ENCODE measurements at places on chromosomes 3 and 15.

DNA sequence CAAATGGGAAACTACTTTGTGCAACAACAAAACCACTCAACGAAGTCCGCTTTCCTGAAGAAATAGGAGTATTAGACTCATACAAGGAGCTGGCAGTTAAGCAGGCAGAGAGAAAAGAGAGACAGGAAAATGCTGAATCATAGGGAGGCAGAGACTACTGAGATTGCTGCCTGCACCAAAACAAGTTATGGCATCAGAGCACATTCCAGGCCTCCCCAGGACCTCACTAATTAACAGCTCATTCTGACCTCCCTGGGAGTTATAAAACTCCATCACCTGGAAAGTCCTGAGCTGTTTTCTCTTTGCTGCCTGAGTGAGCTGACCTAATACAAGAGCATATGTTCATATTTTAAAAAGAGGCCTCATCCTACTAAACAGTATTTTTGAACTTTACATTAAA, 741.0 kb downstream of the MCTP2 start:
- no peak for DNase-seq

- DNase-seq, result no peak
These were observed 498 bp downstream of the ZNF280D start for GRCh38 chr15:56732886-56733135.

DNA sequence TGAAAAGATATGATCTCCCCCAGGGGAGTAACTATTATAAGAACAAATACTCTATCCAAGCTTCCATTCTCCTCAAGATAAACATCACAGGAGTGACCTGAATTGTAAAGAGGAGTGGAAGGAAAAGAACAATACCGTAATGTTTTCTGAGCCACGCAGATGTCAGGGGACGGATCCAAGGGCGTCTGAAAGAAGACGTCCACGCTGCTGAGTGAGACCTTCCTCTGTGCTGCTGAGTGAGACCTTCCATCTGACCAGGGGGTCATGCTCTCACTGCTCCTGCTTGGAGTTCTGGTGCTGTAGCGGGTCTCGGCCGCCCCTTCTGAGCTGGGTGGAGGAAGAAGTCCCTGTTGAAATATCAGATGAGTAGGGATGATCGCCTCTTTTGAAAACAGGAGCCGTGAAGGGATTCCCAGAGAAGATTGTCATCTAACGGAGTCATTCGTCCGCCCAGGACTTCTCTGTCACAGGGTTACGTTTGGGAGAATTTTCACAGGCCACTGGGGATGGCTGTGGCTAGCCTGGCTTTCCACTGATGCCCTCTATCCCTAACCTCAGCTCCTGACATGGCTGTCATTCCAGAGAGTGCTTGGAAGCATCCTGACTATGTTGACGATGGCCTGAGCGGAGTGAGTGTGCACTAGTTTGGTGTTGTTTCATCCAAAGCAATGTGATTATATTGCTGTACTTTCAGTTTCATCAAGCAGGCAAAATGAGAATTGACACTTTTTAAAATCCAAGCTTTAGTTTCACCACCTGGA, 184.9 kb downstream of the APBA2 start:
- DNase-seq, result no peak

DNA sequence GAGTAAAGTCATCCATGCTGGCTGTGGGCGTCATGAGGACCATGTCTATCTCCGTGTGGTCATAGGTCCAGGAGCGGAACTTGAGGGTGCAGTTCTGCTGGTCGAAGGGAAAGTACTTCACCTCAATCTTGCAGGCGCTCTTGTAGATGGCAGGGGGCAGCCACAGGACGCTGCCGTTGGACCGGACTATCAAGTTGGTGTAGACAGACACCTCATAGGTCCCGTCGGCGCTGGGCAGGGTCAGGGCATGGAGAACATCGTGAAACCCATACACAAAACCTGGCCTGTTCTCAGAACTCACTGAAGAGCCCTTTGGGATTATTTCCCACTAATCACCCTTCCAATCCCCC, 8.9 kb upstream of the CHRNA3 start:
- DNase-seq, result no peak

- no peak for DNase-seq
These were observed 28.7 kb downstream of the FRMD4B start for GRCh38 chr3:69357196-69357595.

GRCh38 chr15:70476441-70476840, 286.9 kb downstream of the UACA start:
- no peak for DNase-seq

- no peak for DNase-seq
These were observed 9.3 kb downstream of the MKRN3 start for GRCh38 chr15:23574742-23575141.

- DNase-seq, result no peak
These were observed 129.2 kb upstream of the CBLB start for GRCh38 chr3:105997800-105998526.

DNA sequence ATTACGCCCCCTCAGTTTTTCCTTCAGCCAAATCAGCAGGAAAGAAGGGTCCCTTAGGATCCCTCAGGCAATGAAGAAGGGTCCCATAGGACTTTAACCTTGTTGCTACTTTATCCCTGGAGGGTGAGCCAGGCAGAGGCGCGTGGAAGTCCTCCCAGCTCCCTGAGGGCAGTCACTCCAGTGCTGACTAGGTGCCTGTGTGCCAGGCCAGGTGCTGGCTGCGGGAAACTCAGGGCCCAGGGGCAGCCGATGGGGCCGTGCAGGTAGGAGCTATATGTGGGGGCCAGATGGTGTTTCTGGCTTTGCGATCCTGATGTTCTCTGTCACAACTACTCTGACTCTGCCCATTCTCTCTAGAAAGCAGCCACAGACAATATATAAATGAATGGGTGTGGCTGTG, 42.8 kb upstream of the IQSEC1 start:
- no peak for DNase-seq

GRCh38 chr3:101689286-101689685, 2.8 kb upstream of the RPL24 start:
- no peak for DNase-seq

DNA sequence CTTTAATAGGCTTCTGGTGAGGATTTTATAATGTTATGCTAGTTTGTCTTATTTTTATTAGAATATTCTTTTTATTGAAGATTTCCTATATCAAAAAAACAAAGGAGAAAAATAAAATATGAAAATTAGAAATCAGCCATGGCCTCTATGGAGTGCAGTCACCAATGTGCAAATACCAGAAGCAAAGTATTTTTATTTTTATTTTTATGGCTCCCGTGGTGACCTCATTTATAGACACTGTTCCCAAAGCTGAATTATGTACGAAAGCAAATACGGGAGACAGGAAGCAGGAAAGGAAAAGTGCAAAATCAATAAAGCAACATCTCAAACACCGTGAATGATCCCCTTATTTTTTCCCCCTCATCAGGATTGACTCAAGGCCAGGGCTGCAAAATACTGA, 35.1 kb downstream of the DAZL start:
- no peak for DNase-seq

GRCh38 chr15:89790661-89791060, 14.5 kb downstream of the MESP2 start:
- no peak for DNase-seq

- no peak for DNase-seq
These were observed 12.9 kb downstream of the VPS13C start for GRCh38 chr15:62047282-62047827.

DNA sequence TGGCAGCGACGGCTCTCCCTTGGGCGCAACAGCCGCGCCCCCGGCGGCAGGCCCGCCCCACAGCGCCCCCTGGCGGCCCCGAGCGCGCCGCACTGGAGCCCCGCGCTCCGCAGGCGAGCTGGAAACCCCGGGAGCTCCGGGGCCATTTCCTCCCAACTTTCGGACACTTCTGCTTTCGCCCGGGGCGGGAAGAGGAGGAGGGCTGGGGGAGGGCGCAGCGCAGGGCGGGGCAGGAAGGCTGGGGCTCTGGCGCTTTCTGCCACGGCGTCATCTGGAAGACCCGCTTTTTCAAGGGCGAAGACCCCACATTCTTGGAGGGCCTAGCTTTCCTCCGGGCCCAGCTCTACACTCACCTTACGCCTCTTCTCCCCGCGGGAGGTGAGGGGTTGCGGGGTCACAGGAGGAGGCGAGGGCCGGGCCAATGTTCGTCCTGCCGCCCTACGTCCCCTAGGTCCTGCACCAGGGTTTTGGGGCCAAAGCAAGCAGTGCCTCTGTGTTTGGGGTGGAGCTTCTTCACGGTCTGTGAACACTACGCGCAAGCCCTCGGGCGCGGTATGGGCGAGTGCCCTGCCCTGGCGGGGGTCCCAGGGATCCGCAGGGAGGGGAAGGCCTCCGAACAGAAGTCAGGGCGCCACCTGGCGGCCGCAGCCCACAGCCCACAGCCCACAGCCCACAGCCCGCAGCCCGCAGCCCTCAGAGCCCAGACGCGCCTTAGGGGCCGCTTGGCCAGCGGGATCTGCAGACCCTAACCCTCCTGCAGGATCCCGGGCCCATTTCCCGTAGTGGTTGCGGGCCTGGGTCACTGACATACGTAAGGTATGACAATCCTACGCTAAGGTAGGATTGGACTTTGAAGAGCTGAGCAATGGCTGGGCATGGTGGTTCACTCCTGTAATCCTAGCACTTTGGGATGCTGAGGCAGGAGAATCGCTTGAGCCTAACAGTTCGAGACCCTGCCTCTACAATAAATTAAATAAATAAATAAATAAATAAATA, 31.1 kb downstream of the FOXL2 start:
- peak; percentile 95 for DNase-seq

GRCh38 chr3:54582424-54582823, 345.4 kb downstream of the LRTM1 start:
- no peak for DNase-seq
